ENCODE measurements at places on chromosomes 2 and 18.
A peak's percentile ranks its signal among the peaks of the same experiment; 100 is the strongest.

DNA sequence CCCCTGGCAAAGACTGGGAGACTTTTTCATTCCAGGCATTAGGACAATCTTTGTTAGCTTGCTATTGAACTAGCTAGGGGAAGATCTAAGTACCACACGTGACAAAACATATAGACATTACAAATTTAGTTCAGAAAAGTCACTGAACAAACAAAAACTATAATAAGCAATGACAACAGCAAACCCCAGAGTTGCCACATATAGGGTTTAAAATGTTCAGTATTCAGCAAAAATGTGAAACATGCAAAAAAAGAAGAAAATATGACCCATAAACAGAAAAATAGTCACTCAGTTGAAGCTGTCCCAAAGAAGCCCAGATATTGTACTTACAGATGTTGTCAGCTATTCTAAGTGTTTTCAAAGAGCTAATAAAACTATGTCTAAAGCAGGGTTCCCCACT, 431.1 kb upstream of the CDH2 start:
- DNase-seq: no peak

GRCh38 chr2:36871068-36871707, 95.1 kb downstream of the STRN start:
- DNase-seq: no peak

GRCh38 chr2:38432820-38433606, 55.9 kb upstream of the ATL2 start:
- DNase-seq: peak; percentile 26

DNA sequence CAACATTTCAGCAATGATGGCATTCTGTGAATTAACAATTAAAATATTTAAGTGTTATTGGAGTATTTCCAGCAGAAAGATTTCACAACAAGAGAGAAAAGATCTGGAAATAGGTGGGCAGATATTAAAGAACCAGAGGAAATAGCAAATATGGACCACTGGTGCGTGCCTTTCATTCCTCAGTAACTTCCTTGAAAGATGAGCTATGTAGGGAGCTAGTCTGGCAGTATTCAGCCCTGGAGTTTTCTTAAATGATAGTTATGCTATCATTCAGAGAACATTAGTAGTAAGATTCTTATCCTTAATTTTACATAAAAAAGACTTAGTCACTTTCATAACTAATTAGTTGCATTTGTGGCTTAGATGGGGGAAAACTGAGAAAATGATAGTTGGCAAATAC, 41.5 kb downstream of the TANC1 start:
- no peak for DNase-seq

DNA sequence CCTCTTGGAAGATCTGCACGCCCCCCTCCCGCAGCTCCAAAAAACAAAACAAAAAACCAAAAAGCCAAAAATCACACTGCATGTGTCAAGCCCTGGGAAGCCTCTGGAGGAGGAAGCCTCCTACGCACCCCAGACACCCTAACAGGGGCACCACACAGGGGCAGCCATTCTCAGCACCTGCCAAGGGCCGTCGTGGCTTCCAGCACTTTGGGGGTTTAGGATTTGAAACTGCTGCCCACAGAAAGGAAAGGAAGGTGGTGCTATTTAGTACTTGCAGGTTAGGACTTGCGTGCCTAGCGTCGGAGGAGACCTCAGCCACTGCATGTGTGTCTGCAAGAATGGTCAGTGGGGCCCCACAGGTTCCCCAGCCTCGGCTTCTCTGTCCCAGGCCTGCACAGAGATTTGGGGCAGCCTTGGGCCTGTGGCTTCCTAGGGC, 419 bp upstream of the GPR55 start:
- DNase-seq: no peak

- no peak for DNase-seq
Measured at GRCh38 chr2:162234620-162235462, 8.4 kb downstream of the FAP start.

GRCh38 chr2:113711851-113712250, 44.6 kb downstream of the SLC35F5 start:
- peak; percentile 39 for DNase-seq

GRCh38 chr2:96913117-96913397, 43.2 kb upstream of the SEMA4C start:
- DNase-seq: no peak

DNA sequence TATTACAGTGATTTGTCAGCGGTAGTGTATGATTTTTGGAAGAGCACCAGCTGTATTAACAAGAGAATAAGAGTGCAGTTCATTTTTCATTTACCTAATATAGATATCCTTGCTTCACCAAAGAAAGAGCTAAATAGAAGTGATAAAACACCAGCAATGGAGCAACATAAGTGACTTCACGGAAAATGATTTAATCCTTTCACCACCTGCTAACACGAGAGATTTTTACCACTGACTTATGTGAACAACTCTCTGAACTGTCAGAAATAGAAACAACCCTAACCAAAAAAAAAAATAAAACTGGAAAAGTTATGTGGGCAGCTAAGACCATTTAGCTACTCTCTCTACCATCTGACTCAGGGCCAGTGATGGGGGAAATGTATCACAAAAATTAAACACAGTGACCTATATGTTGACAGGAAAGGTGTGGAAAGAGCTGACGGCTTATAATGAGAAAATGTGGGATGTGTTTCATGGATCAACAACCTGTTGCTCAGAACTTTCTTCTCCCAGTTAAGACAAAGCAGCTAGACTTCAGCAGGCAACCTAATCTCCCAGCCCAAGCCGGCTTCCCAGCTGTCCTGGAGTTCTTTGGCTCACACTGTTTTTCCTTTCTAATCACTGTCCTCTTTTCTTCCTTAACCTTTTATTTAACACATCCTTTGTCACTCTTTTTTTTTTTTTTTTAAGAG, 272.7 kb downstream of the SS18 start:
- DNase-seq: no peak

DNA sequence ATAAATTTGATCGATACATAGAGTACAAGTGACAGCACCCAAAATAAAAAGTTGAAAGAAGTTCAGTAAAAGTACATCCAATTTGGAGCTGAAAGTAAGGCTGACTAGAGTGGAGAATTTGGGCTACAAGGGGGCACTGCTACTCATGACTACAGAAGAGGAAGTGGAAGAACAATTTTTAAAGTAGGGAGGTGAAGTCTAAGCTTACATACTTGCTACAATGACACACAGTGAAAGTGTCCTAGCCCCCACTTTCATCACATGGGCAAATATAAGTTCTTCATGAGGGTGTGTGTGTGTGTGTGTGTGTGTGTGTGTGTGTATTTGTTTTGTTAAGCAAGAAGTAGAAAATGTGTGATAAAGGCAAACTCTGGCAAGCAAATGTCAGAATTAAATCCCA, 45.7 kb downstream of the MAP3K2 start:
- no peak for DNase-seq

DNA sequence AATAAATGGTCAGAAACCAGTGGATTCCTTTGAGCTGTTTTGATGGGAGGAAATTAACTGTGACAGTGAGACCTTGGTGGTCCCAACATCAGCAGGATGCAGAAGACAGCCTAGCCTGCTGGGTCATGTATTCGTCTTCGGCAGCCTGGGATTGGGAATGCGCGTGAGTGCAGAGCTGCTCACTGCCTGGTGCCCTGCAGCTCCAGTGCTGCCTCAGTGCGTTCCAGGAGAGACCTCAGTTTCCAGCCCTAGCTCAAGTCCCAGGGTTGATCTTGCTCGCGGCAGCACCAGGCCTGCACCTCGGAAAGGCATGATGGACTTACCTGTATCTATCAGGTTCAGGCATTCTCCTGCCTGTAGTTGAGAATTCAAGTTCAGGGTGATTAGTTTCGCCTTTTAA, 203.9 kb downstream of the SH3RF3 start:
- no peak for DNase-seq

DNA sequence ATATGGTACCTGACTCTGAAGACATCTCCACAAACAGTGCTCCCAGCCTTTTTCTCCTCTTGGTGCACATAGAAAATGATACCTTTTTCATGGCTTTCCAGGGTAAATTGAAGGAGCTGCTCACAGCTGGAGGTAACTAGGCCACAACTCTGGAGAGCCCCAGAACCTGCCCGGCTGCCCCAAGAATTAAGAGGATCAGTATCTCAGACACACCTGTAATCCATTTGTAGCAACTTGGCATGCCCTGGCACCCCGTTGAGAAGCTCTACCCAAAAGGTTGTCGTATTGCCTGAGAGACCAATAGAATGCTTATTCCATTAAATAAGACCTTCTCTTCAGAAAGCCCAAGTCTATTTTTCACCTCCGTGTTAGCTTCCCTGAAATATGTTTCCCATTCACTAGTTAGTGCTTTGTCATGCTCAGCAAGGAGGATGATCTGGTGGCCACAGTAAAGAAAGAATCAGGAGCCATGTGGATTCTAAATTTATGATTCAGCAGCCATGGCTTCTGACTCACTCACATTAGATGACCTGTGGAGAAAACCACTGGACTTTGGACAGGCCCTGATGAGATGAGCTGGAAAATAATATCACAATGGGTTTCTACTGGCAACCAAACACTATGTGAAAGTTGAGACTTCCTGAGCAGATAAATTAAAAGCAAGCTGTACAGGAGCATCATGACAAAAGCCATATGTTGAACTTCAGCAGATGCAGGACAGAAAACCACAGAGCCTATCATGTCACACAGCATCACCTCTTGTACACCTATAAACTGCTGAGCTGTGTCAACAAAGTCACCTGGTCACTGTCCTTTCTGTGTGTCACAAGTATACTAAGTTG, 253.3 kb upstream of the OSR1 start:
- DNase-seq: no peak

DNA sequence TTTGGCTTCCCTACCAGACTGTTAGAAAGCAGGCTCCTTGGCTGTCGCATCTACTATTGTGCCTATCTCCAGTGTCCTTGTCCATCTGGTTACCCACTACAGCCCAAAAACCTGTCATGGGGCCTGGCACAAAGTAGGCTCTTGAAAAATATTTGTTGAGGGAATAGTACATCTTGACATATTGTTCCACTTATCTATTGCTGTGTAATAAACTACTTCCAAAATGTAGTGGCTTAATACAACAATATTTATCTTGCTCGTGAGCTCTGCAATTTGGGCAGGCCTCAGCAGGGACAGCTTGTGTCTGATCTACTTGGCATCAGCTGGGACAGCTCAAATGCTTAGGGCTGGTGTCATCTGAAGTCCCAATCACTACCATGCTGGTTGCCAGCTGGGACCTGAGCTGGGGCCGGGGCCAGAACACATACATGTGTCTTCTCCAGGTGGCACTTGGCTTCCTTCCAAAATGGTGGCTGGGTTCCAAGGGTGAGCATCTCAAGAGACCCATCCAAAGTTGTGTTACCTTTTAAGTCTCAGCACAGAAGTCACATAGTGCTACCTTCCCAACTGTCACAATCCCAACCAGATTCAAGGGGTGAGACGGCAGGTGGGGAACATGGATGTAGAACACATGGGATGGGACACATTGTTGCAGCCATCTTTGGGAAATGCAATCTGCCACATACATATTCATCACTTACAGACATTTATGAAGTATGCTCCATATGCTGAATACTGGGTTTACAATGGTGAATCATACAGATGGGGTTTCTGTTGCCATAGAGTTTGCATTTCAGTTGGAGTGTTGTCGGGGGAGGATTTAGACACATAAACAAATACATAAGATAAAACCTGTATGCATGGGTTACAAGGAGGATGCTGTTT, 134.2 kb downstream of the FOXI3 start:
- no peak for DNase-seq

- DNase-seq: no peak
Measured at GRCh38 chr2:198659096-198659870, 798.5 kb downstream of the SATB2 start.

DNA sequence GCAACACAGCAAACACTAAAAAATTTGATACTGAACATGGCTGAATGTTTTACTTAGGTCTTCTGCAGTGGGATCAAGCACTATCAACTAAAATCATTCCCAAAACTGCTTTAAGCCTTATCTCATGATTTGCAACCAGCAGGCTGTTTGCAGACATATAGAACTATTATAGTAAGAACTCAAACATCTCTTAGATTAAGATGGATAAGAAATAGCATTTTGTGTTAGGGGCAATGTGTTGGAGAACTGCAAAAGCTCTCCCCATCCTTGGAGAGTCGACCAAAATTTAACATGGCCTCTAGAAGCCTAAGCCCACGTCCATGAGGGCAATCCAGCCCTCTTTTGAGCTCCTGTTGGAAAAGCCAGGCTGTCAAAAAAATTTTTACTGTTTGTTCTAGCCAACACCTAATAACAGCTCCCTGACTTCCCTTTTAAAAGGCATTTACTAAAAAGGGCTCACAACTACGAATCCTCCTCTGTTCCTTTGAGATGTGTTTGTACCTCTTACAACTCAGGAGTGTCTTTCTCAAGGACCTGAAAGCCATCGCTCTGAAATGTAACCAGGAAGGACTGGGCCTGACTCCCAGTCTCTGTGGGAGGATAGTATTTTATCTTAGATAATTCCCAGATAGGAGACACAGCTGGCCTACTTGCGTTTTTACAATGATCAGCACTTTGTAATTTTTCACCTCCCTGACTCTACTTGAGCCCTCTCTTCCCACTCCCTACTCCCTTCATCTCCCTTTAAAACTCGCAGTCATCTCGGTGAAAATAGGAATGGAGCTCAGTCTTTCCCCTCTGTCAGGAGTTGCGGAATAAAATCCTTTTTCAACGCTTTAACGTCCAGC, 1.4 kb downstream of the KRCC1 start:
- DNase-seq: no peak

- no peak for DNase-seq
Measured at GRCh38 chr2:97722227-97722626, 8.9 kb downstream of the ZAP70 start.

GRCh38 chr2:222998459-222998858, 53.5 kb upstream of the KCNE4 start:
- DNase-seq: no peak

DNA sequence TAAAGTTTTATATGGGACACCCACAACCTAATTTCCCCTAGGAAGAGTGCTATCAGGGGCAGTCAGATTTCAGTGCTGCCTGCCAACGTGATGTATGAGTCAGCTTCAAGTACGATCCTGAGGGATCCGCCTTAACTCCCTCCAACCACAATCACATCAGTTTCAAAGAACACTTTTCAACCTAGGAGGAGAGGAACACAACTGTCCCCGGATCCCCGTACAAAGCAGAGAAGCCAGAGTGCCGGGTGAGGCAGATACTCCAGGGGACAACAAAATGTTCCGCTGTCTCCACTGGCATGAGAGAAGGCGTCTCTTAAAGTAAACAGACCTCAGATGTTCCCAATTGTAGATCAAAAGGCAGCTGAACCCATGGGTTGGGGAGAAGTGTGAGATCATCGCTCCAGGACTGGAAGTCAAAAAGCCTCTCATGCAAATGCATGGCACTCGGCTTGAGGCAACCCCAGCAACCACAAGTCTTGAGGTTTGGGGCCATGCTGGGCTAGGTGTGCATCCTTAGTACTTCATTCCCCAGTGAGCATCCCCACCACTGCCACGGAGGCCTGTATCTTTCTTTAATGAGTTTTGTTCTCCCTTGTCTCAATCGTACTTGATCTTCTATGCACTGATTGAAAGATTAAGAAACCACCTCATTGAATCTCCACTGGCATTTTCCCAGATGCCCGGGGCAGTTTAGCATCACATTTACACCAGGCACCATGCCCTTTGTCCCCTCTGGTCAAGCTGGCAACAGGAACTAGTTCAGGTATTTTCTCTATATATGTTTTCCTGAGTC, 91.0 kb upstream of the CCBE1 start:
- DNase-seq: no peak

GRCh38 chr2:18483896-18484295, 76.6 kb downstream of the RDH14 start:
- no peak for DNase-seq

Measured in eye (tissue), 1 donor.